Activated naive CD4-positive, alpha-beta T cell (primary cell): ENCODE measurements at places on chromosomes 11 and 22.

- DNase-seq = no peak
Observed at GRCh38 chr22:42734406-42734805, 13.7 kb upstream of the A4GALT start.

- no peak for DNase-seq
Observed at GRCh38 chr22:38184788-38185187, 3.2 kb upstream of the PLA2G6 start.

GRCh38 chr11:95296621-95297025 is 65.6 kb upstream of the SESN3 start:
- DNase-seq = no peak

GRCh38 chr11:13767471-13767870 is 99.0 kb downstream of the FAR1 start:
- no peak for DNase-seq

- no peak for DNase-seq
Observed at GRCh38 chr11:124479561-124479960, 34.1 kb upstream of the OR8B8 start.

DNA sequence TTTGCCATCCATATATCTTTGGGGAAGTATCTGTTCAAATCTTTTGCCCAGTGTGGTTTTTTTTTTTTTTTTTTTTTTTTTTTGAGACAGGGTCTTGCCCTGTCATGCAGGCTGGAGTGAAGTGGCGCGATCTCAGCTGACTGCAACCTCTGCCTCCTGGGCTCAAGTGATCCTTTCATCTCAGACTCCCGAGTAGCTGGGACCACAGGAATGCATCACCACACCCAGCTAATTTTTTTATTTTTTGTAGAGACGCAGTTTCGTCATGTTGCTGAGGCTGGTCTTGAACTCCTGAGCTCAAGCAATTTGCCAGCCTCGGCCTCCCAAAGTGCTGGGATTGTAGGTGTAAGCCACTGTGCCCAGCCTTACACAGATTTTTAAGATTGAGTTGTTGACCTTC is 4.8 kb upstream of the FAM118A start:
- DNase-seq = no peak

GRCh38 chr11:33379947-33380346 is 122.8 kb downstream of the HIPK3 start:
- no peak for DNase-seq

- DNase-seq = no peak
Observed at GRCh38 chr11:68041617-68042218, 2.9 kb downstream of the TCIRG1 start.

DNA sequence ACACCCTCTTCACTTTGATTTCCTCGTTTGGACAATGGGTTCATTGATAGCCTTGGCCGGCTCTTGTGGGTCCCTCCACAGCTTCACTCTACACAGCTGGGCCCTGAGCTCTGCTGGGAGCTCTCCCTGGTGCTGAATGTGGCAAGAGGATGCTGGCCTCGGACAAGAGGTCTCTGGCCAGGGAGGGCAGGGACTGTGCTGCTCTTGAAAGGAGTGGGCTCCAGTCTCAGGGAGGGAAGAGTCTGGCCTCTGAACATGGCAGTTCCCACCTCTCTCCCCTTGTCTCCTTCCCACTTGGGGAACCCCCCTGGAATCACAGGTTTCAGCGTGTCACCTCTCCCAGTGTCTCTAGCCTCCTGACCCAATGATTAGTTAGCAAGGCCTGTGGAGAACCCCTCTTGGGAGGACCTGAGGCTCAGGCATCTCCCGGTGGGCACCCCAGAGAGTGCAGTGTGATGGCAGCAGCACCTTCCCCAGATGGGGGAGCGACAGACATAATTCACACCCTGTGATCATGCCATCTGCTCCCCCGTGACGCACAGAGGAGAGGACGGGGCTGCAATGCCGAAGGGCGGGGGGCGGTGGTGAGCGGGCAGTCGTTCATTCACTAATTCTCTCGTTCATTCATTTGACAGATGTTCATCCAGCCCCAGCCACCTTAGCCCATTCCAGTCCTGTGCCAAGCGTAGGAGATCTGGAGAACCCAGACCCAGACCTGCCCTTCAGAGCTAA is 2.8 kb upstream of the CABP7 start:
- no peak for DNase-seq

DNA sequence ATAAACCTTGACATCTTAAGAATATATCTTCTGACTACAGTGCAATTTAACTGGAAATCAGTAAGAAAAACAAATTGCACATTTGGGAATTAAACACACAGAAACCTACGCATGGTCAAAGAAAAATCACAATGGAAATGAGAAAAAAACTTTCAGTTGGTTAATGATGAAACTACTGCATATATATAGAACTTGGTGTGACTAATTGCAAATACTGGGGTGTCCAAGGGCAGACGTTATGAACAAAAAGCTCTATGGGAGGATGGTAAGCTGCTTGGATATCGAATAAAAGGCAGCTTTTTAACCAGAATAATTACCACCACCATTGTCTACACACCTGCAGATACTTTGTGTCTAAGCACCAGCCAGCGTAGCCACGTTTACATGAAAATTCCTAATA is 791 bp downstream of the GDPD4 start:
- DNase-seq = no peak

- DNase-seq = no peak
Observed at GRCh38 chr11:106193956-106194355, 116.5 kb downstream of the AASDHPPT start.

GRCh38 chr11:8745431-8746253 is 63.0 kb downstream of the RPL27A start:
- no peak for DNase-seq

DNA sequence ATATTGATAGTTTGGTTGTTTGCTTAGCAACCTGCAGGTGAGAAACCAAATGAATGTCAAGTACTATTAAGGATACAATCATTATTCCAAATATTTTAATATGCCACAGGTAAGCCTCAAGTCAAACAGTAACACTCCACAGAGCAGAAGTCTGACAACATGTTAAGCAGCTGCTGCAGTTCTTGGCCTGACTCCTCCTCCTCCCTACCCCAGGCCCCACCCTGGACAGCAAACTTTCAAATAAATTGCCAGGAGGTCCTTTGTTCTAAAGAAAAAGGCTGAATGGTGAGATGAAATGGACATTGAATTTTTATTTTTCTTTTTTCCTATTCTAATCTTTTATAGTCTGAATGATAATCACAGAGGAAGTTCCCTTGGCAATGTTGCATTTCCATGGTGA is 260.0 kb upstream of the POU2AF2 start:
- DNase-seq = no peak

GRCh38 chr11:67409781-67410368 is 5.6 kb upstream of the CARNS1 start:
- DNase-seq = no peak

DNA sequence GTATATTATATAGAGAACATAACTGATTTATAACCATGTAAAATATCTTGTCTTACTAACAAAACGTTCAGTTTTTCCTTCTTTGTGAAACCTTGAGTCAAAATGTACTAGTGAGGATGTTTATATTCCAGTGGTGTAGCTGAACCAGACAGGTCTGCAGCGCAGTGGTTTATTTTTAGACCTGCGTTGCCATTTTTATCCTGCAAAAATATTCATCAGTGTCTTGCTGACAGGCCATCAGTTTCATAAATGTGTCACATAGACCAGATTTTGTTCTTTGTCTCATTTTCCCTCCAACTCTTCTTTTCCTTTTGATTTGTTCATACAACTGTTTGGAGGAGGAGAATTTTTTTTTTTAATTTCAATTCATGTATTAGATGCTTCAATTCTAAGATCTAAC is 43.1 kb downstream of the HSD17B12 start:
- no peak for DNase-seq
